ENCODE measurements at places on chromosomes 12 and 14.

GRCh38 chr14:54447231-54447692 is 6.1 kb upstream of the CNIH1 start:
- no peak for DNase-seq

- no peak for DNase-seq
These were observed 707.5 kb downstream of the BCL11B start for GRCh38 chr14:98564541-98564940.

DNA sequence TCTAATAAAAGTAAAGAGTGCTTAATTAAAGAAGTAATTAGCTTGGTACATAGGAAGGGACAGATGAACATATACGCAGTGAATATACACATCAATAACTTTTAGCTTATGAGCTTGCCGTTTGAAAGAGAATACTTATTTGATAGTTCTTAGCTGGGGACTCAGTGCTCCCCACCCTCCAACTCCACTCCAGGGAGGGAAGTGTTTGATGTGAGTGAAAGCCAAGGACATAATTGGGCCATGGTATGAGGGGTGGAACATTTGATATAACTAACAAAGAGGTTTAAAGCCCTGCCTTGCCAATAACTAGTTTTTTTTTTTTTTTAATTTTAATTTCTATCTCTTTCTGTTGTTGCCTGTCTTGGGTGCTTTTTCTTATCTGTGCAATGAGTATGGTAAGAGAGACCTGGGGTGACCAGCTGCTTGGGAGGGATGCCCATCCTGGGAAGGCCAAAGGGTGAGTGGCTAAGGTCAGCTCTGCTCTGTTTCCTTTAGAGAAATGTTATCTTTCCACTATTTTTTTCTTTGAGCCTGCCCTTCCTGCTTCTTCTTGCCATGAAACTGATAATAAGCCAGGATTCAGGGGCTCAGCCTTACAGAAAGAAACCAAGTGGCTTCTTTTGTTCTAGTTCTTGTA is 132.8 kb upstream of the CPSF6 start:
- DNase-seq = no peak

DNA sequence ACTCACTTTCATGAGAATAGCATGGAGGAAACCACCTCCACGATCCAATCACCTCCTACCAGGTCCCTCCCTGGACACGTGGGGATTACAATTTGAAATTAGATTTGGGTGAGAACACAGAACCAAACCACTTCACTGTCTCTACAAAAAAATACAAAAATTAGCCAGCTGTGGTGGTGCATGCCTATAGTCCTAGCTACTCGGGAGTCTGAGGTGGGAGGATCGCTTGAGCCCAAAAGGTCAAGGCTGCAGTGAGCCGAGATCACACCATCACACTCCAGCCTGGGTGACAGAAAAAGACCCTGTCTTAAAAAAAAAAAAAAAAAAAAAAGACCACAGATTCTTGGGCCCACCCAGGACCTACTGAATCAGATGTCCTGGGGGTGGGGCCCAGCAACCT is 28.3 kb downstream of the BRI3BP start:
- no peak for DNase-seq

DNA sequence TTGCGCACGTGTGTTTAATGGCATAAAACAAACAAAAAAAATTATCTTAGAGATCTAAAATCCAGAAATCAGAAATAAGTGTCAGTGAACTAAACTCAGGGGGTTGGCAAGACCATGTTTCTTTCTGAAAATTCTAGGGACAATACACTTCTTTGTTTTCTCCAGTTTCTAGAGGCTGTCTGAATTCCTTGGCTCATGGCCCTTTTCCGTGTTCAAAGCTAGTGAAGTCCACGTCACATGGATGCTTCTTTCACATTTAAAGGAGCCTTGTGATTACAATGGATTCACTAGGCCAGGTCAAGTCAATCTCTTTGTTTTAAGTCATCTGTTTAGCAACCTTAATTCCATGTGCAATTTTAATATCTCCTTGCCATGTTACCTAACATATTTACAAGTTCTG is 22.4 kb downstream of the SLCO1B3 start:
- no peak for DNase-seq

DNA sequence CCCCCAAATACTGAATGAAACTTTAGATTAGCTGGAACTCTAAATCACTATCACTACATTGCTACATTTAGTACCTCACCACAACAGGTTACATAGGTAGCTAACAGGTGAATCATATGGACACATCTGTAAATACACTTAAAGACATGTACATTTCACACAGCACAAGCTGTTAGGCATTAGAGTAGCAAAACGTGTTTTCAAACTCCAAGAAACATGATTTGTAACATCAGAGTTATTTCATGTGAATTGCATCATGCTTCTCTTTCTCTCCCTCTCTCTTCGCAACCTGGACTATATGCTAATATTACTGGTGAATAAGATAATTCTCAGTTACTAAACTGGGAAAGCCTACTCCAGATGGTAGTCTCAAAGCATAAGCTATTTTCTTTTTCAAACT is 4.3 kb downstream of the SEL1L start:
- DNase-seq = no peak

- no peak for DNase-seq
These were observed 816.4 kb upstream of the FBXO33 start for GRCh38 chr14:40248671-40249070.

- no peak for DNase-seq
These were observed 121.2 kb downstream of the PRICKLE1 start for GRCh38 chr12:42468341-42468821.

DNA sequence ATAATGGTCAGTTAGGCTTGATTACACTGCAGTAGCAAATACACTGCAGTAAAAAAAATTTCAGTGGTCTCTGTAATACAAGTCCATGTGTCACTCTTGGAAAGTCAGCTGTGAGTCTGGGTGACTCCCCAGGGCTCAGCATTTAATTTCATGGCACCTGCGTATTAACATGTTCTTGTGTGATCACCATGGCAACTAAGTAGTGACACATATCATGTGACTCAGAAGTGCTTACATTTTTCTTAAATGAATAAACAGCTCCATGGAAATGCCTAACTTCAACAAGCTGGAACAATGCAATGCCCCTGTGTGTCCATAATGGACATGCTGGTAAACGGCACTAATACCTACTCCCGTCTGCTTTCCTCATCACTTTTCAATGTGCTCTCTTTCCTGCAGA is 88.5 kb upstream of the ANO4 start:
- no peak for DNase-seq

DNA sequence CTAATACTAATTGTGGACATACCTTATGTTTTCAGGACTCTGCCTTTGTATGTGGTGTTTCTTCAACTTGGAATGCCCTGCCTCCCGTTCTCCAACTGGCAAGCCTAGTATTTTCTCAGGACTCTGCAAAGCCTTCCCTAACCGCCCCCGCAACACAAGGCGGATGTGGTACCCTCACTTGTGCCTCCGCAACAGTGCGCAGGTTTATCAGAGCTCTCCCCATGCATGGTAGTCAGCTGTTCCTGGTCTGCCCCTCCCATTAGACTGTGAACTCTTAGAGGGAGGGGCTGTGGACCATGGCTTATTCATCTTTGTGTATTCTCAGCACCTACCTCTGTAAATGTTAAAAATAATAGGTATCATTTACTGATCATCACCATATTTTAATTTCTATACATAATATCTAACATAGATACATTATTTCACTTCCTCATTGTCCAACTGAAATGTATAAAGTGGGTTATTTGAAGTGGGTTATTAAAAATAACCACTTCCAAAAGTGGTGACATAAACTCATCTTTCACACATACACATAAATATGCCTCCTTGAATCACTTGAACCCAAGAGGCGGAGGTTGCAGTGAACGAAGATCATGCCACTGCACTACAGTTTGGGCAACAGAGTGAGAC is 9.0 kb downstream of the LPAR5 start:
- DNase-seq = no peak

DNA sequence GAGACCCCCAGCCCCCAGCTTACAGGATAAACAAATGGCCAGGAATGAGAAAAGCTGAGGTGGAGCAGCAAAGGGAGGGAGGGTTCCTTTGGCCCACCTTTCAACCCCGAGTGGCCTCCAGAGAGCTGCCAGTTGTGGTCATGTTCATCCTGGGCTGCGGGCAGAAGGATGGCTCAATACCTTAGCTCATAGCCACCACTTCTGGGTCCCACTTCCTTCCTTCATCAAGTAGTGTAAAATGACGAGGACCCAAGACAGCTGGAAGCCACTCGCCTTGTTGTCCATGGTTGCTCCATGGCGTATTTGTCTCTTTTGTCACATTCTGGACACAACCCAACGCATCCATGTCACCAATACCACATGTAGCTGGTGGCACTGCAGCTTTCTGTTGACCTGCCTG is 24.2 kb downstream of the CRACR2A start:
- no peak for DNase-seq

DNA sequence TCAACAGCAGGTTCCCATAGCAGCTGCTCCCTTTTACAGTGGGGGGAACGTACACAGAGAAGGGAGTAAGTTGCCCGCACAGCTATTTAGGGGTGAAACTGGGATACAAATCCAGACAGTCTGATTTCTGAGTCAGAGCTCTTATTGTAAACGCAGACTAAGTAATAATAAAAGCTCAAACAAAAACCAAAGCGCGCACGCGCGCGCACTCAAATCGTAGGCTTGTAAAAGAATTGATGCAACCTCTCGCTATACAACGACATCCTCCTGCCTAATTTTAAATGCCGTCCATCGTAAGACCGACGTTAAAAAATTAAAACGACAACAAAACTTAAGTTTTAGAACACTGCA is 747 bp upstream of the DACT1 start:
- DNase-seq = peak; percentile 34

DNA sequence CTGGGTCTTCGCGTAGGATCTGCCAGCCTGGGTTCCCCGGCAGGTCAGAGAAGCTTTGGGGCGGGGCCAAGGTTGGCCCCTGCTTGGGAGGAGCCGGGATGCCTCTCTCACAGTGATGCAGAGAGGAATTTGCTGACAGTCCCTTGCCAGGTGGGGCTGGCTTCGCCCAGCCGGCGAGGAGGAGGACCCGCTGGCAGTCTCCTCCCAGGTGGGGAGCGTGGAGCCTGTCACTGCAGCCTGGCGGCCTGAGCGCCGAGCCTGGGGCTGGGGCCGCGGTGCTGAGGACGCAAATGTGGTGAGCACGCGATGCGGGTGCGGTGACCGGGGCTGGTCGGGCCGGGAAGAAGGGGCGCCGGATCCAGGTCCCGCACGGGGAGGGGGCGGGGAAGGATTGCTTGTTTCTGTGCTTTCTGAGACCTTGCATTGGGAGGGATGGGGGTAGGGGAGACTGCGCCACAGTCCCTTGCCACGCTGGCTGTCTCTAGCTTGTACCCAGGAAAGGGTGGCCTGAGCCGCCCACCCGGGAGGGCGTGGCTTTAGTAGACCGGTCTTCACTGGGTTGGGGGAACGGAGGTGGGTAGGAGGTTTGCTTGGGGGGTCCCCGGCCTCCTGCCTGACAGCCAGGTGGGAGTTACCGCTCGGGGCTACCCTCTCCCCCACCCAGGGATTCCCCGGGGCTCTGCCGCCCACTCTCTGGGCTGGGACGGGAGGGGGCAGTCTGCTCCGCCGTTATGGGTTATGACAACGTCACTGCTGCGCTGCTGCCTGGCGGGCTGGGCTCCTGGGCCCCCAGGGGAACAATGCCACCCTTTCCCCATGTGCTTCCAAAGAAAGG is at the start of gene TMEM63C:
TMEM63C (plus strand) TSS at position 196 of the 835 bp plus-strand sequence. CDS start 37,016 bp downstream, outside the sequence.
- no peak for DNase-seq

- DNase-seq = no peak
These were observed 54.9 kb upstream of the SRSF5 start for GRCh38 chr14:69711881-69712560.

GRCh38 chr12:94795520-94795919 is 145.2 kb upstream of the TMCC3 start:
- DNase-seq = no peak

GRCh38 chr12:48889679-48890078 is 24.0 kb upstream of the RND1 start:
- DNase-seq = no peak

GRCh38 chr14:85342858-85343607 is 186.9 kb upstream of the FLRT2 start:
- no peak for DNase-seq

DNA sequence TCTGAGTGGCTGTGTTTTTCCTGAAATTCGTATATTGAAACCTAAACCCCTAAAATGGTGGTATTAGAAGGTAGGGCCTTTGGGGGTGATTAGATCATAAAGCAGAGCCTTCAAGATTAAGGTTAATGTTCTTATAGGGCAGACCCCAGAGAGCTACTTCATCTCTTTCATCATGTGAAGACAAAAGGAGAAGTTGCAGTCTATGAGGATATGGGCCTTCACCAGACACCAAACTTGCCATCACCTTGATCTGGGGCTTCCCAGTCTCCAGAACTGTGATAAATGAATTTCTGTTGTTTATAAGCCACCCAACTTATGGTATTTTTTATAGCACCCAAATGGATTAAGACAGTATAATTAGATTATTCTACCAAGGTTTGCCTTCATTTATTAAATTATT is 275.0 kb upstream of the ATP2B1 start:
- no peak for DNase-seq

- no peak for DNase-seq
These were observed 86.4 kb downstream of the SCN8A start for GRCh38 chr12:51677284-51677968.

- no peak for DNase-seq
These were observed 541 bp downstream of the GOLT1B start for GRCh38 chr12:21502164-21502496.

GRCh38 chr12:83945871-83946270 is 966.7 kb downstream of the SLC6A15 start:
- no peak for DNase-seq

- no peak for DNase-seq
These were observed 71.9 kb downstream of the TBX3 start for GRCh38 chr12:114612062-114612461.

DNA sequence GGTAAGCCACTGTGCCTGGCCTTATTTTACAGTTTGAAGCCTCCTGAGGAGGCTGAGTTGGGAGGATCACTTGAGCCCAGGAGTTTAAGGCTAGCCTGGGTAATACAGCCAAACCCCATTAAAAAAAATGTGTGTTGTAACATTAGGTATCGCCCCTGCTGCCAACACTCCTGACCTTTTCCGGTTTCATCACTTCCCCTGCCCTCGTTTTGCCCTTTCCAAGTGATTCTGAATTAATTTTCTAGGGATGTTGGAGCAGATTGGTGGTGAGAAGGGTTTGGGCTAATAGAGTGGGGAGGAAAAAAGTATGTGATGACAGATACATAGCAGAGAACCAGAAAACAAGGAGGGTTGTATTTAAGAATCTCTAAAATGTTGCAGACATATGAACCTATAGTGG is 25.6 kb upstream of the C12orf71 start:
- DNase-seq = no peak

DNA sequence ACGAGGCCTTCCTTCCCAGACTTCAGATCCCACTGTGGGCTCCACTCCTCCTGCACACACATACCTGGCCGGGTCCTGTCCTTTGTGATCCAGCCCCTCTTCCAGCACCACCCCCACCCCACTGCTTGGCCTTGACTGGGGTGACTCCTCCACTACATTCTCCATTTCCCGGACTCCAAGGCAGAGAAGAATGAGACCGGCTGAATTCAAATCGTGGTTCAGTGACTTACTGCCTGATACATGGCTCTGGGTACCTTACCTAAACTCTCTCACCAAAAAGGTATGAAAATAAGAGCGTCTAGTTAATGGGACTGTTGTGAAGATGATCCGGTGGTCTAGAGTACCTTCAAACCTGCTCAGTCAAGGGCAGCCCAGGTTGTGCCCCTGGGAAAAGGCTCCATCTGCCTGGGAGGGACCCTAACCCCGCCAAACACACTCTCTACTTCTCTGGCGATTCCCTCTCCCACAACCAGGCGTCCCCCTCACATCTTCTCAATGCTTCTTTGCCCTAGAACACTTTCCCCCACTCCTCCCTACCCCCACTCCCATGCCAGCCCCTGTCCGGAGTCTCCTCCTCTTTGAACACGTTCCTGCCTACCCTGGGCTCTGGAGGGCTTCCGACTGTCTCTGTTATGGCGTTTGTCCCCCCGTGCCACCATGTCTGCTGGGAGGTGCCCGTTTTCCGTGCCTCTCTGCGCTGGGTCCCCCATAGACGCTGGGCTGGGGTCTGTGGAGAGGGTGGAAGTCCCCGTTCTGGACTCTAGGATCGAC is 1.5 kb upstream of the ZBTB42 start:
- no peak for DNase-seq
